ENCODE measurements at places on chromosomes 11 and 22.

DNA sequence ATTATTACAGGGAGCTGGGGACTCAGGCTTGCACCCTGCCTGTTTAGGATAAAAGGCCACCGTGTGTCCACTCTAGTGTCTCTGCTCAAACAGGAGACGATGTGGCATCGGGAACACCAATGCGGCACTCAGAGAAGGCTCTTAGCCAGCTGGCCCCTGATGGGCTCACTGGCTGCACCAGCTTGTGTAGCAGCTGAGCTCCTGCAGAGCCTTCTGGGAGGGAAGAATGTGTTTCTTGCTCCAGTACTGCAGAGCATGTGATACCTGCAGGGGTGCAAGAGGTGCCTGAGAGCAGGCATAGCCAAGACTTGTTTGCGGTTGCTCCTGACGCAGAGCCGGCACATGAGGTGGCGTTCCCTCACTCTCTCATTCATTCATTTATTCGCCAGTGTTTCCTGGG is 44.4 kb upstream of the KCNQ1OT1 start:
- no peak for DNase-seq

DNA sequence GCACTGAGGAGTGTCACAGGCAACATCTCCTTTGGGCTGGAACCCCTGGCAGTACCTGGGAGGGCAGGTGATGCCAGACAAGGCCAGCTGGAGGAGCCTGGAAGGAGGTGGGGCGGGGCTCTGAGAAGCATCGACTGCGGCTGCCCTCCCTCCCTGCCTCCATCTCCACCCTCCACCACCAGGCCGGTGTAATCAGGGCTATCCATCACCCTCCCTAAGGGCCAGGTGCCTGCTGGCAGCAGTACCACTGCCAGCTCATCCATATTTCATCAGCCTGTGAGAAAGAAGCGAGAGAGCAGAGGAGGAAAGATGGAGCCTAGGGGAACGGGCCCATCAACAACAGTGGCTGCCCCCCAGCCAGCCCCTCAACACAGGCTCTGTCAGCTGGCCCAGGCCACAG is 51.4 kb upstream of the RASD2 start:
- DNase-seq, result no peak

GRCh38 chr11:112057170-112057569 is 16.6 kb downstream of the PIH1D2 start:
- DNase-seq, result no peak

- no peak for DNase-seq
Observed at GRCh38 chr11:122099374-122100036, 16.5 kb downstream of the BLID start.

GRCh38 chr22:33908171-33909074 is 11.9 kb downstream of the LARGE1 start:
- no peak for DNase-seq

- no peak for DNase-seq
Observed at GRCh38 chr11:29801561-29801960, 215.3 kb downstream of the KCNA4 start.

GRCh38 chr11:67032830-67033551 is 10.1 kb downstream of the SYT12 start:
- DNase-seq, result no peak

DNA sequence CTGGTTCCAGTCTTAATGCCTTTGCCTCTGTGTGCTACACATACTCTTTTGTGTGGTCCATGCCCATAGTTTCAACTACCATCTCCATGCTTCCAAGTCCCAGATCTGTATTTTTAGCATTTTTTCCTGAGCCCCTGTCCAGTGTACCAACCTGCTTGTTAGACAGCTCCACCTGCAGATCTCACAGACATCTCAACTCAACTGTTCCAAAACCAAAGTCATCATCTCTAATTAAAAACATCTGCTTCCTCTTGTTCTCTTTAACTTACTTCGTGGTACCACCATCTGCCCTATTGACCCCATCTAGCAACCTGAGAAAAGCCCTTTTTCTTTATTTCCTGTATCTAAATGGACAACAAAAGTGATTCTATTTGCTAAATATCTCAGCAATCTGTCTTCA is 8.6 kb upstream of the KMT2A start:
- DNase-seq, result no peak

GRCh38 chr22:25961699-25962098 is 207.6 kb upstream of the SEZ6L start:
- DNase-seq, result no peak
